ENCODE measurements at places on chromosomes 4 and X.

DNA sequence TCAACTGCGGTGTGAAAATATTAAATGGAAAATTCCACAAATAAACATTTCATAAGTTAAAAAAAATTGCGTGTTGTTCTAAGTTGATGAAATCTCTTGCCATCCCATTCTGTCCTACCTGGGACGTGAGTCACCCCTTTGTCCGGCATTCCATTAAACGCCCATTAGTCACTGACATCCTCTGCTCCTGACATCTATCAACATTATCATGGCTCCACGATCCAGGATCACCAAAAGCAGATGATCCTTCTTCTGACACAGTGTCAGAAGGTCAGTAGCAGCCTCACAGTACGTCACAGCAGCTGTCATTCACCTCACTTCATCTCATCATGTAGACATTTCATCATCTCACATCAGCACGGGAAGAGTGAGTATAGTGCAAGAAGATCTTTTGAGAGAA is 125.7 kb downstream of the ZNF827 start:
- DNase-seq = no peak

- DNase-seq = no peak
These were observed 27.8 kb downstream of the DIPK2B start for GRCh38 chrX:45172890-45173289.

DNA sequence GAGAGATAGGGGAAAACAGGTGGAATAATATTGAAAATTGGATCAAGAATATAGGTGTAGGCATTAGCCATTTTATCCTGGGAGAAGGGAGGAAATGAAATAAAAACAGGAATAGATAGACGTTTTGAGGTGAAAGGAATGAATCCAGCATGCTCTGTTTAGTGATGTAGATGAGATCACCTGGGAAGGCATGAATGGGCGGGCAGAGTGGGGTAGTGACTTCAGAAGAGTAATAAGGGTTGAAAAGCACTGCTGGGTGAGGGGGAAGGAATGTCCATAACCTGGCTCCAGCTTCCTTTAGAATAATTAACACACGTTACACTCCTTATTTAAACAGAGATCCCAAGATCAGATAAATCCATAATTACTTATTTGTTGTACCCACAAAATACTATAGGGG is 191.1 kb upstream of the ANXA3 start:
- DNase-seq = no peak

DNA sequence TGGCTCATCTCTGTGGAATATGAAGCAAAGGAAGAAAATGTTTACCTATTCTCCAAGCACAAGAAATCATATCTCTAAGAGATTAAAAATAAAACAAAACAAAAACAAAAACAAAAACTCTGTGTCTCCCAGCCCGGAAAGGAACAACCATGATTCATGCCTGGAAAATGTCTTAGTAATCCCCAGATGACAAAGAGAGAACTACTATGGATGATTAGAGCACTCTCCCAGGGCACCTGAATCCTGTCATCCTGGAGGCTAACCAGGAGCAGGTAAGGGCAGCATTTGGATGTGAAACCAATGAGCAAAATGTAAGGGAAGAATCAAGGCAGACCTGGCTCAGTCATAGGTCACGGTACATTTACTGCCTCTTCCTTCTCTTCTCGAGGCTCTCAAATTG is 1.7 kb upstream of the AKAP4 start:
- no peak for DNase-seq

- DNase-seq = no peak
These were observed 22.8 kb downstream of the GABRB1 start for GRCh38 chr4:47054130-47054529.

DNA sequence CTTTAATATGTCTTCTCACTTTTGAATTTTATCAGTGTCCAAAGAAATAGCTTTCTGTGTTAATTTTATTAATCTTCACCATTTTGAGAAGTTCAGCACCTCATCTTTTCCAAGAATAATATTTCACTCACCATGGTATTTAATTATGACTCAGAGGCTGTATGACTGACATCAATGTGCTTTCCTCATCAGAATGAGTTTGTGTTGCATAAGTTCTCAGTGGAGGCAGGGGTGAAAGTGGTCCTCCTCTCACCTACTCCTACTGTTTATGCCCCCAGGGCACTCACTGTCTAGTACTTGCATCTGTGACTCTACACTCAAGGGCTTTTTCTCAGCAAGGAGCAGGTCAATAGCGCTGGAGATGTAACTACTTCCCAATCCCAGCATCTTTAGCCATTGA is 905.3 kb upstream of the INTU start:
- DNase-seq = no peak

- no peak for DNase-seq
These were observed 18.1 kb downstream of the PPP1R2C start for GRCh38 chrX:42759881-42760280.

DNA sequence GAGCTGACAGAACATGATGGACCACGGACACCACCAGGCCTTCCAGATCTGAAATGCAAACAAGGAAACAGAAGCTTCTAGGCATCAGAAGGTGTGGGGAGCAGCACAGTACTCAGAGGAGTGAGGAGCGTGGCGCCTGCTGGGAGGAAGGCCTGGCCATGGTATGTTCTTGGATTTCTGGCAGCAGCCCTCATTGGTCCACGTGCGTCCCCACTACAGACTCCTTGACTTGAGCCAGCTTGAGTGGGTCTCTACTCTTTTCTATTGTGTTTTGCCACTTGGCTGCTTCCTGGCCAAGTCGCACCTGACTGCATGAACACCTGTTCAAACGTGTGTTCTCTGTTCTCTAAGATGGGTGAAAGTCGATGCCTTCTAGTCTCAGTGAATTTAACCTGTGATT is 18.0 kb downstream of the ZNF275 start:
- no peak for DNase-seq

- DNase-seq = no peak
These were observed 46.6 kb downstream of the CD40LG start for GRCh38 chrX:136694431-136695087.

DNA sequence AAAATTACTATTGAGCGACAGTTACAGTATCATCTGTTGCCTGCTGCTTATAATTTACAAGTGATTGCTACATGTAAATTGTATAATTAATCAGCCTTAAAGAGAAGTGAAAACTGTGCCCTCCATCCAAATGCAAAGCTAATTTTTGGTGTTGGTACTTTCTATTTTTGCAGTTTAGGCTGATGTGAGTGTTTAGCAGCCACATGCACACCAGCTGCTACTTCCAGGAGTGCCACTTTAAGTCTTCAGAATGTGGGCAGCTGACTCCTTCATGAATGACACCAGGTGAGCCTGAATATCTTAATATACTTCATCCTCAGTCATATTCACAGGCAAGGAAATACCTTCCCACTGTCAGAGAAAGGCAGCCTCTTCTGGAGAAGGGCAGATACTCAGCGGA is 149.8 kb upstream of the RASGEF1B start:
- DNase-seq = no peak

DNA sequence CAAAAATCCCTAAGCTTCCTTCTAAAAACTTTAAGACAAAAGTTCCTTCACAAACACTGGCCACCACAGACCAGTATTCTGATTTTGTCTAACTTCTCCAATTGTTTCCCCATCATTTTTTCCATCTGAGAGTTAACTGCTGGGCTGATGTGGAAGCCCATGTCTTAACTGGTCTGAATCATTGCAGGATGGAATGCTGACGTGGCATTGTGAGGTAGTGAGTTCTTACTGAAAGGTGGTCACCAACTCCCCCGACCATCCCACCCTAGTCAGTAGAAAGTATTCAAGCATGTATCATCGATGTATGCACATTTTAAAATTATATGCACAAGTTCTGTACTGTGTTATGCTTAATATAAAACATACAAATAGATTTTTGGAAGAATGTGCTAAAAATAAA is 99.1 kb upstream of the SMIM10 start:
- no peak for DNase-seq

DNA sequence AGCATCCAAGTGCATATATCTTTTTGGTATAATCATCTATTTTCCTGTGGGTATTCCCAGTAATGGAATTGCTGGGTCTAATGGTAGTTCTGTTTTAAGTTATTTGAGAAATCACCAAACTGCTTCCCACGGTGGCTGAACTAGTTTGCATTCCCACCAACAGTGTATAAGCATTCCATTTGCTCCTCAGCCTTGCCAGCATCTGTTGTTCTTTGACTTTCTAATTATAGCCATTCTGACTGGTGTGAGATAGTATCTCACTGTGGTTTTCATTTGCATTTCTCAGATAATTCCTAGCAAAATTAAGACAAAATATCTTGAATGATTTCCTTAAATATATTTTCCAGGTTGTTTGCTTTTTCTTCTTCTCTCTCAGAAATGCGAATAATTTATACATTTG is 341.1 kb downstream of the GBA3 start:
- no peak for DNase-seq

All from stimulated activated CD8-positive, alpha-beta memory T cell treated with anti-CD3 and anti-CD28 coated beads, Interleukin-7, amount 100 ng/mL, for 24 hours (primary cell).